ENCODE measurements at places on chromosomes 4 and X. TPM values are rescaled to one million over a fixed set of nuclear protein-coding genes. Genes with fewer than 3 reads are reported as not detected.

- no peak for DNase-seq
Observed at GRCh38 chr4:126719852-126720251, 912.9 kb upstream of the INTU start.

DNA sequence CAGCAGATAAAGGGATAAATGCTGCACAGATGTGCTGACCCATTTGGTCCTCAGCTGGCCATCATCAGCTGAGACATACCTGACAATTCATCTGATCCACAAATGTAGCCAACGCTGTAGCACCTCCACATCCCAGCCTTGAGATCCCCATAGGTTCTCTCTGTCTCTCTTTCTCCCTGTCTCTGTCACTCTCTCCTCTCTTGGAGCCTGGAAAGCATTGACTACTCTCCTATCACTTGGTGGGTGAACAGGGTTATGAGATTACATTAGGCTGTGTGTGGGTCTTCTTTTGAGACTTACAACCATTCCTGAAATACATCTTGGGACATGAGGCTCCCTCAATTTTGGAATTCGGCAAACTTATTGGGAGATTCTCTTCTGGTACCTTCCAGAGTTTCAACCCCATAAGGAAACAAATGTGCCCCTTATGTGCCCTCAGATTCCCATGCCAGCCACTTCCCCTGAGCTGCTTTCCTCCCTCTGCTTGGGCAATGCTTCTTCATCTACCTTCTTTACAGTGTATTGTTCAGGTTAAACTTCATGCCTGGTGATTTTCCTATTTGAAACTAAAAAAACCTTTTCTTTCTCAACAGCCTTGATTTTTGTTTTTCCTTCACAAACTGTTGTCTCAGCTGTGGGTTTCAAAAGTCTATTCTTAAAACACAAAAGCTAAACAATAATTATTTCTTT is 29.1 kb upstream of the FGF2 start:
- DNase-seq, result no peak

The CCDC110 gene
- total RNA-seq, result 1.2 TPM

DNA sequence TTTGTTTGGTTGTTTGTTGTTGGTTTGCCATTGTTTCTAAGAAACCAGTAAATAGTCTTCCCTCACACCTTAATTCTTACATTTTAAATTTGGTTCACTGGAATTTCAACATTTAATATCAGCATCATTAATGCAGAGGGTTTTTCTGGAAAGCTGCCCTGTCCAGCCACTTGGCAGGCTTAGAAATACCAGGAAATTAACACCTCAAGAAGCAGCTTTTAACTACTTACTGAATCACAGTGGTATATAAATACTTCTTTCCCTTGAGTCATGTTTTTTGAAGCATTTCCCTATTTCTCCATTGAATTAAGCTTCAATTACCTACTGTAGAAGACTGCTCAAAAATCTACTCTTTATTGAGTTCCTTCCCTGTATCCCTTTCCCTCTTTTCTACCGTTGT is 1221.1 kb upstream of the ADGRL3 start:
- no peak for DNase-seq

GRCh38 chr4:152613841-152614721 is 65.7 kb downstream of the TMEM154 start:
- no peak for DNase-seq

The GPR143 gene
- not detected for total RNA-seq

All from activated T-cell treated with anti-CD3 and anti-CD28 coated beads, Interleukin-2, amount 50 U/mL, for 72 hours (primary cell).